ENCODE measurements at places on chromosomes 2 and 18. TPM values are rescaled to one million over a fixed set of nuclear protein-coding genes. Genes with fewer than 3 reads are reported as not detected.

GRCh38 chr2:209458008-209458979 is 34.4 kb downstream of the MAP2 start:
- no peak for DNase-seq

GRCh38 chr18:78596794-78597345 is 382.7 kb upstream of the SALL3 start:
- no peak for DNase-seq

DNA sequence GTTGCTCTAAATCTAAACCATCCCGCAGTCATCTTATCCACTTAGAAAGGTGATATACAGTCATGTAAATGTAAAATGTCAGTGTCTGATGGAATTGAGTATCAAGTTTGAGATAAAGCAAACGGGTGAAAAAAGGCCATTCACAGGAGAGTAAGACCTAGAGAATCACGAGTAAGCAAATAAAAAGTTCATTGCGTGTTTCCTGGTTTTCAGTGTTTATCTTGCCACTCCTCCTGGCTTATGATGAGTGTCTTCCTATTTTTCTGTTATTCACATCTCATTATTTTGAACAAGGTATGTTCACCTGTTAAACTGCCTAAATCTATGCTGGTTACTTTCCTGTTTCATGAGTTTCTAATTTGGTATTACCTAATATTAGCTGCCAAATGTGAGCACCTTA is 68.8 kb downstream of the ITGA4 start:
- no peak for DNase-seq

- DNase-seq, result no peak
Measured at GRCh38 chr2:211387734-211388133, 831.3 kb downstream of the CPS1 start.

DNA sequence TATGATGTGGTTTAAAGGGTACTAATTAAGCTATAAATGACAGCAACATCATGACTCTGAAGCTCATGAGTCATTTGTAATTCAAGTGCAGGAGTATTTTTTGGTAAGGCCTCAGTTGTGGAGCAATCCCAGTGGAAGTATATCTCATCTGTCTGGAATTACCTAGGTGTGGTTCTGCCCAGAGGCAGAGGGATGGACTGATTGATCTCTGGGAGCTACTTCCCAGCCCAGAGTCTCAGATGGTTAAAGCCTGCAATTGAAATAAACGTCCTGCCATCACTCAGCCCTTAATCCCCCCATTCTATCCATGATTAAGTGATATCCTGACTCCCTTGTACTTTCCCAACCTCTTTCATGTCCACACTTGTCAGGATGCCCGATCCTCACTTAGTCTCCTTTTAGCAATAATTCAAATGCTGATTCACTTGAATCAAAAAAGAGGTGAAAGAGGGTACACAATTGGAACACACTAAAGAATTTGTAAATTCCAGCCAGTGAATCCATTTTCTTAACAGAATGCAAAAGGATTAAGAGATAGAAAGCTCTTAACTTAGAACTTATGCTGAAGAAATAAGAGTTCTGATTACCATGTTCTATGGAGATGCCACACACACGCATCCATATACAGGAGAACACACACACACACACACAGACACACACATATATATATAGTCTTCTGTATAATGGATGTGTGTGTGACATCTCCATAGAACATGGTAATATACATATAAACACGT is 664.4 kb downstream of the NYAP2 start:
- no peak for DNase-seq

DNA sequence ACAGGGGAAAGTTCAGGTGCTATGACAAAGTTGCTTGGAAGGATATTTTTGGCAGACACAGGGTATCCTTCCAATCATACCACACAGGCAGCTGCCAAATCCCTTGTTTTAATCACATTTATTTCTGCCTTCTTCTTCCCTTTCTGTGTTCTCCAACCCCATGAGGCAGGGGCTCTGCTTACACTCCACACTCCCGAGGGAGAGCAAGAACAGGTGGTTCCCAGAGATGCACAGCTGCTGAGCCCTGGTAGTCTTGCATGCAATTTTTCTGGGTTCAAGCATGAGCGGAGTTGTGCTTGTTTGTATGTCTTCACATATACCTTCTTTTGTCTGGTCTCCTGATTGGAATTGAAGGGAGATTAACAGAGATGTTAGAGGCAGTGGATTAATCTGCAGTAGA is 251.7 kb upstream of the ST6GAL2 start:
- DNase-seq, result no peak

GRCh38 chr2:54691445-54692135 is 31.9 kb upstream of the EML6 start:
- DNase-seq, result no peak

GRCh38 chr2:67599561-67599960 is 202.4 kb downstream of the ETAA1 start:
- no peak for DNase-seq

GRCh38 chr2:167400546-167400945 is 512.3 kb downstream of the XIRP2 start:
- DNase-seq, result no peak

GRCh38 chr2:127410871-127411652 is 7.2 kb upstream of the PROC start:
- DNase-seq, result no peak

DNA sequence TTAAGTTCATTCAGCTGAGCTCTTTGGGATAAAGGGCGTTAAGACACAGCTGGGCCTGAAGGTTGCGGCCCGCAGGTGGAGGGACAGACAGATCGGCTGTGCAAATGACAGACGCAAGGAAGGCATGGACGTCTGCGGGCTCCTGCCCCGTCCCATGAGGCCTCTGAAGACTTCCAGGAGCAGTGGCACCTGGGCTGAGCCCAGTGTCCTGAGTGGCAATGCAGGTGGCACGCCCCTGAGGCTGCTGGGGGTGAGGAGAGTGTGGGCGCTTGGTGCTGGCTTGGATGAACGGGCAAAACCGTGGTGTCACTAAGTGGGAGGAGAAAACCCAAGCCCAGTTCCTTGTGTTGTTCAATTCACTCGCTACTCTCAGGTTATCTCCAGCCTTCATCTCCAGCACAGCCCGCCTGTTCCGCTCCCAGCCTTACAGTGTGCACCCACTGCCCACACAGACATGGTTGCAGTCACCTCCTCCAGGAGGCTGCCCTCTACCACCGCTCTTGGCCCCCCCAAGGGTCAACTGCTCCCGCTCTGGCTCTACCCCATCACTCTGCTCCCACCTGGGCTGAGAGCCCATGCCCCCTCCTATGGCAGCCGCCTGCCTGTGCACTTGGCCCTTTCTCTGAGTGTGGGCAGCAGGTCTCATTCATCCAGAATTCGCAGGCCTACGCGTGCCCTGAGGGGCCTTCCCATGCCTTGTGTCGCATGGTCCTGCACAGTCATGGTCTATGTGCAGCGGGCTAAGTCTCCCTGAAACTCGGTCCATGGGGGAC is 50.3 kb downstream of the PTGR3 start:
- no peak for DNase-seq

GRCh38 chr2:117702098-117702497 is 112.4 kb upstream of the DDX18 start:
- no peak for DNase-seq

GRCh38 chr2:99140860-99141109 is 722 bp upstream of the C2orf15 start:
- no peak for DNase-seq

GRCh38 chr2:238425505-238425978 is 1.2 kb upstream of the ASB1 start:
- DNase-seq, result no peak

- no peak for DNase-seq
Measured at GRCh38 chr2:15769676-15770547, 170.4 kb upstream of the MYCN start.

GRCh38 chr2:239469106-239469960 is 68.5 kb upstream of the HDAC4 start:
- DNase-seq, result peak; percentile 61

The HOXD13 gene
- total RNA-seq, result not detected

The LRRTM4 gene
- total RNA-seq, result not detected

The STEAP3 gene
- 21.7 TPM for total RNA-seq

The MAB21L4 gene
- 69.5 TPM for total RNA-seq

The VIT gene
- 9.1 TPM for total RNA-seq

The GAREM2 gene
- total RNA-seq, result 0.39 TPM

The MATN3 gene
- 0.34 TPM for total RNA-seq

The SLC19A3 gene
- total RNA-seq, result 14.5 TPM

The TOGARAM2 gene
- total RNA-seq, result 4.9 TPM

The GCG gene
- not detected for total RNA-seq

The SOWAHC gene
- 57.8 TPM for total RNA-seq

The TBR1 gene
- total RNA-seq, result not detected

The KIAA2012 gene
- not detected for total RNA-seq

All from suprapubic skin (tissue), 4 donors.